Type B pancreatic cell (in vitro differentiated cells): ENCODE measurements at places on chromosomes 3 and 15. TPM values are rescaled to one million over a fixed set of nuclear protein-coding genes. Genes with fewer than 3 reads are reported as not detected.

The CLDN1 gene
- 9.7 and 11.9 TPM in 2 replicates for total RNA-seq

The RBP2 gene
- 25.3 and 95.9 TPM in 2 replicates for total RNA-seq

The ARPIN gene
- 14.9 and 22.7 TPM in 2 replicates for total RNA-seq

The PLSCR5 gene
- 0.24 TPM in 1 of 2 replicates, not detected in the other for total RNA-seq

The CHRM5 gene
- total RNA-seq, result not detected in 2 replicates
